Amygdala (tissue), 56 donors: ENCODE measurements at places on chromosomes 1 and 21.
A peak's percentile ranks its signal among the peaks of the same experiment; 100 is the strongest.

DNA sequence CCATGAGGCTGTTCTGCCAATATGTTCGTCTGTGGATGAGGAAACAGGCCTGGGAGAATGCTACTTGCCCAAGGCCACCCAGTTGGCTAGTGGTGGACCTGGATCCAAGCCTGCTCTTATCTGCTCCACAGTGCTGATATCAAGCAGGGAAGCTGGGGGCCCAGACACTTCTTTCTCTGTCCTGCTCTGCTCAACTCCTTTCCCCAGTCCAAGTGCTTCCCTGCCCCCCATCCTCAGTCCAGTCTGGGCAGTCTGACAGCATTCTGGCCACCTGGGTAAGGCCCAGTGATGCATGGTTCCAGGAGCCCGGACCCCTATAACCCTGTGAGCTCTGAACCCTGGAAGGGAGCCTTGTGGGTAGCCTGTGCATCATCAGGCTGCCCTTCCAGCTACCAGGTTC is 4.2 kb upstream of the PAQR7 start:
- no peak for DNase-seq

DNA sequence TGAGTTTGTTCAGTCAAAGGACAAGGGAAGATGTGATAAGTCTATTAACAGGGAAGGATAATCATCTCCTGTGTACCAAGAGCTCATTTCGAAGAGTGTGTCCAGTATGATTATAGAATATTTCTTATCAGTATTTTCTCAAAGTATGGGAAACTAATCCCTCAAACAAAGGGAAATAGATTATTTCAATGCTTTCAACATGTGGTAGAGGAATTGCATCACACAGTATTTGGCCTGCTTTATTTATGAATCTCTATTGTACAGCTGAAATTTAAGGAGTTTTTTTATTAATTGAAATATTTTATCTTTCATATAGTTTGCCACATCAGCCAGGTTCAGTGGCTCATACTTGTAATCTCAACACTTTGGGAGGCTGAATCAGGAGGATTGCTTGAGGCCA is 151.0 kb downstream of the CLEC20A start:
- no peak for DNase-seq

DNA sequence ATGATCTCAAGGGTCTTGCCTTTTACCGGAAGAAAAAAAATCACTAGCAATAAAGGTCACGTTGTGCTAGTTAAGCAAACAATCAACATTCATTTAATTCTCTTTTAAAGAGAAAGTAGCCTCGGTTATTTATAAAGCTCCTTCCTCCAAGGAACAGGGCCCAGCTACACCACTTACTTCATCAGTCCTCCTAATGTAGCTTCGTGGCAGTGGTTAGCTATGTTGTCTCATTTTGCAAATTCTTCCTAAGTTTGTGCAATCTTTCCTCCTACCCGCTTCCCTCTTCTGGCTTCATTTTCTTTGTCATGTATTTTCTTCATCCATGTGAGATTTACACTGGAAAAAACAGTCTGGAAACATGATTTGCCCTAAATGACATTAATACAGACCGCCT is 554.2 kb downstream of the NUF2 start:
- DNase-seq = no peak

GRCh38 chr1:215104283-215104682 is 21.7 kb downstream of the KCNK2 start:
- DNase-seq = no peak

DNA sequence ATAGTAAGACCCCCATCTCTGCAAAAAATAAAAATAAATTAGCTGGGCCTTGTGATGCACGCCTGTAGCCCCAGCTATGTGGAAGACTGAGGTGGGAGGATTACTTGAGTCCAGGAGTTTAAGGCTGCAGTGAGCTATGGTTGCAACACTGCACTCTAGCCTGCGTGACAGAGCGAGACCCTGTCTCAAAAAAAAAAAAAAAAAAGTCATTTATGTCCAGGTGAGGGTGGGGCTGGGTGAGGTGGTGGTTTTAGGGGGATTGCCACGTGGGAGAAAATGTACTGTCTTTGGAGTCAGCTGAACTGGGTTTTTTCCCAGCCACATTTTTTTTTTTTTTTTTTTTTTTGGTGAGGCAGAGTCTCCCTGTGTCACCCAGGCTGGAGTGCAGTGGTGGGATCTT is 6.7 kb downstream of the PIK3CD start:
- DNase-seq = no peak

DNA sequence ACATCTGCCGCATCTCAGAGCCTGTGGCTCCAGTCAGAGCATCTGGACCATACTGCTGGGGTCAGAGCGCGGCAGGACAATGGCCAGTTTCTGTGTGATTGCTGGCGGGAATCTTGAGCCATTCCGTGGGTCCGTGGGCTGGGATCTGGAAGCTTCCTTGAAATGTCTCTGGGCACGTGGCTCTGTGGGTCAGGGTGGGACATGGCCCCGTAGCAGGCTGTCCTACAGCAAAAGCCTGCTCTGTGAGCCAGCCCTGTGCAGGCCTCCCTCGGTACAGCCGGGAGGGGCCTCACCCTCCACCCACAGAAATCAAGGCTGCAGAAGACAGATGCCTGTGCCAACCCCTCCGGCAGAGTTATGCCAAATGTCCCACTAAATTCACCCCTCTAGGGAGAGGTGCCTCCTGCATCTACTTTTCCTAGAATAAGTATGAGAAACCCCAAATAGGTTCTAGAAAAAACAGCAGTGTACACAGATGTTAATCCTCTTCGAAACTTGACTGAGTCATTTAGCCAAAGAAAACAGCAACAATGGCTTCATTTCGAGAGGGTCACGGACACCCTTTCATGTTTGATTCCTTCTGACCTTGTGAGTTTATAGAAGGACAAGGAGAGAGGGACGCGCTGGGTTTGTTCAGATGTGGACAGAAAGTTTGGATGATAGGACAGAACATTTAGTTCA is 27.8 kb downstream of the COL18A1 start:
- no peak for DNase-seq

DNA sequence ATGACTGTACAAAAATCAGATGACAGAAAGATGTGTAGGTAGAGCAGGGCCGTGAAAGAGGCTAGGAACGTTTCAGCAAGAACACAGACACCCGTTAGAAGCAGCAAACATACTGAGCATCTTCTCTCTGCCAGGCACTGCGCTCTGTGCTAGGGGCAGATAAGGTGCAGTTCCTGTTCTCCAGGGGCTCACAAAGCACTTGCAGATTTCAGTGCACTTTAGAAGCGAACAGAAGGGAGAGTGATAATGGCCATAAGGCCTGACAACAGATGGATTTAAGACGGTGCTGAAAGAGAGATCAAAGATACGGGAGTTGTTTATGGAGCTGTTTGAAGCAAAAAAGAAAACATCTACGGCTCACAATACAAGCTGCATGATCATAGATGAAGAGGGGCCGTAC is 200.3 kb upstream of the FOXD3 start:
- DNase-seq = no peak

DNA sequence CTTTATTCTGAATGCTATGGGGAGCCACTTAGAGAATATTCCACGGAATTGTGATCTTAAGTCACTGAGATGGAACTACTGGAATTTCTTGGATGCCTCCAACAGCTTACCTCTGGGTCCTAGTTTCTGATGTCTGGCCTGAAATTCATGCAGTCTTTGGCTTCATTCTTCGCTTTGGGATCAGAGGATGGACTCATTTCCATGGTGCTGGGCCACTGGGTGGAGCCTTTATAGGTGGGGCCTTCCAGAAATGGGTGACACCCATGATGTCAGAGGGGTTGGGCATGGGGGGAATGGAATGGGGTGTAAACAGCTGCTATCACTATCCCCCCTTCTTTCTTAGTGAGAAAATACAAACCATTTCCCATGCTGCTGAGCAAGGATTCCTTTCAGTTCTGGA is 73.7 kb upstream of the FGGY start:
- no peak for DNase-seq

GRCh38 chr1:113928187-113928930 is 765 bp upstream of the HIPK1 start:
- no peak for DNase-seq

DNA sequence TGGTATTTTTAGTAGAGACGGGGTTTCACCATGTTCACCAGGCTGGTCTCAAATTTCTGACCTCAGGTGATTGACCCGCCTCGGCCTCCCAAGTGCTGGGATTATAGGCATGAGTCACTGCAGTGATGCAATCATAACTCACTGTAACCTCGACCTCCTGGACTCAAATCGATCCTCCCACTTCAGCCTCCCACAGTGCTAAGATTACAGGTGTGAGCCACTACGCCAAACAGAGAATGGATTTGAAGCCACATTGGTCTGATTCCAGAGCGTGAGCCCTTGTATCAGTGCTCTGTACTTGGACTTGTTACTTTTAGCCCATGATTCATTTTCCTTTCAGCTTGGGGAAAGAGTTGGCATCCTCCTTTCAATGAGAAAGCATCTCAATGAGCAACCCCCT is 14.9 kb upstream of the ZNF683 start:
- no peak for DNase-seq

DNA sequence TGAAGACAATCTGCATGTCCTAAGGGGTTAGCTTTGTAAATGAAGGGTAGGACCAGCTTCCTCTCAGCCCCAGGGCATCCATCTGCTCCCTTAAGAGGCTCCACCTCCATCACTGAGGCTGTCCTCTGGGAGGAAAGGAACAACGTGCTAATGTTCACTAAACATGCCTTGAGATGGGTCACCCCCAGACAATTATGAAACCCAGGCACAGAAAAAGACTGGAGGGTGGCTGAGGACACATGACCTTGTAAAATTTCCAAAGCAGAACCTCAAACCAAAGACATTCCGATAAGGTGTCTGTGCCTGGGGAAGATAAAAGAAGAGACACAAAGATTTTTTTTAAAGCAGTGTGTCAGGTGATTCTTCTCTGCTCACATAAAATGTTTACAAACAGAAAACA is 37.6 kb upstream of the ZNF124 start:
- DNase-seq = no peak

- DNase-seq = no peak
Observed at GRCh38 chr1:86381223-86381622, 14.9 kb downstream of the ODF2L start.

- no peak for DNase-seq
Observed at GRCh38 chr1:188433425-188433824, 1604.7 kb downstream of the PLA2G4A start.

DNA sequence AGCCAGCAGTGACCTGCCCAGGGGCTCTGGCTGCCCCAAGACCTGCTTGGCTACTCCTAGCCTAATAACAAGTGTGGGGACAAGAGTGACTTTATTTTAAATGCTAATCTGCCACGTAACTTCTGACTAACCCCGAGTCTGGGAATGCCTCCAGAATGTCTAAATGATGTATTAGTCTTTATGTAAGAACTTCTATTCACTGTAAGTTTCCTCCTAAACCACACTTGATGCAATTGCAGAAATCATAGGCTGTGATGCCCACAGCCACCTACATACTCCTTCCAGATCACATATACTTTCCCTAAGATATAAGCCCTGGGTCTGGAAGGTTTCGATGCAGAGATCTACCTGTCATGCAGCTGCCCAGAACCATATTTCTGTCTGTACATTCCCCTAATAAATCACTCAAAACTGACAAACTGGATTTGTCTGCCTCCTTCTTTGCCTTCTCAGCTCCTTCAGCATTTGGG is 5.9 kb upstream of the VPS45 start:
- no peak for DNase-seq

GRCh38 chr1:24984300-24984699 is 54.2 kb upstream of the RUNX3 start:
- DNase-seq = no peak

DNA sequence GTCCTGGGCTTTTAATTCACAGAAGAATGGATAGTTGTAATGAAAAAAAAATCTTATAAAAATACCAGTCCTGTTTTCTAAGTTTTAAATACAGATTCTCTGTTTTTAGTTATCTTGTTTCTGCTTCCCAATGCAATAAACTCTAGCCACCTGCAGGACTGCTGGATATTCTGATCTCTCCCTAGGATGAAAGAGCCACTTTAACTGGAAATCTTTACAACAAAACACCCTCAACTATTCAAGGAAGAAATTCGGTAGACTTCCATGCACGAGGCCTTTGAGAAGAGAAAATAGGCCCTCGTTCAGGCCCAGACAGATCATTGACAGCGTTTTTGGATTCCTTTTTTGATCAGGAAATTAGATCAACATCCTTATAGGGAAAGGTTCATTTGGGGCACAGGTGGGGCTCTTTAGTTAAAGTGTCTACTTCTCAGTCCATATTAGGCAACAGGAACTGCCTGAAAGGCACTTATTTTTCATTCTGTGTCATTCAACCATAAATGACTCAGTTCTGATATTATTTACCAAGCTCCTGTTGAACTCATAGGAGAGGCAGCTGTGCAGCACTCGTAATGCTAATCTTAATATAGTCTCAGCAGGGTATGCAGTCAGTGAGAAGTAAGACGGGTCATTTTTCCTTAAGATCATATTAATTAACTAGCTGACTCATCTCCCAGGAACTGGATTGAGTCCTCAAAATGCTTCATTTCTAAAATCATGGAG is 71.1 kb upstream of the ERRFI1 start:
- no peak for DNase-seq

GRCh38 chr21:31830701-31831100 is 42.1 kb upstream of the HUNK start:
- no peak for DNase-seq

- DNase-seq = peak; percentile 57
Observed at GRCh38 chr1:244833734-244834542, 1.5 kb upstream of the COX20 start.

- peak; percentile 16 for DNase-seq
Observed at GRCh38 chr1:116878804-116879477, 30.8 kb upstream of the PTGFRN start.

DNA sequence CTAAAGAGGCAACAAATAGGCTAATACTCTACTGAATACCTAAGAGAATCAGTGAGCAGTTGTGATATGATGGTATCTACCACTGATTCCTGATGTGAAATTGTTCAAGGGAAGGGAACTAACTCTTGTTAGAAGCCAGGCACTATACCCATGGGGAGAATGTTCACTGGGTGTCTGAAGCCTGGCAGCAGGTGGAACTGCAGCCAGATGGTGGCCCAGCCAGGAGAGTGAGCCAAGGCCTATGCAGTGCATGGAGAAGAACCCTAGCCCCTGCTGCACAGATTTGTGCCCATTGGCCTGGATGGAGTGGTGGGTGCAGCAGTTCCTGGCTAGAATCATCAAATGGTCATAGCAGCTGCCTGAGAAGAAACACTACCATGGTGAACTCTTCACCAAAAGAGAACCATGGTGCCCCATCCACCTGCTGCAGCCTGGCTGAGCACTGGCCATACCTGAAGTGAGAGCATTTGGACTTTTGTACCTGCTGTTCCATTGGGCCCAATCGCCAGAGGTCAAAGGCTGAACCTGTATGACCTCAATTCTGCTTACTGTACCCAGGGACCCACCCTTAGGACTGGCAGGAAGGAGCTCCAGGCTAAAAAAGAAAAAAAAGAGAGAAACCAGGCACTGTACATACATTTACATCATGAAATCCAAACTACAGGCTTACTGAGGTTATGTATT is 118.8 kb upstream of the IVNS1ABP start:
- DNase-seq = no peak

- no peak for DNase-seq
Observed at GRCh38 chr1:48966583-48966982, 189.9 kb upstream of the BEND5 start.

DNA sequence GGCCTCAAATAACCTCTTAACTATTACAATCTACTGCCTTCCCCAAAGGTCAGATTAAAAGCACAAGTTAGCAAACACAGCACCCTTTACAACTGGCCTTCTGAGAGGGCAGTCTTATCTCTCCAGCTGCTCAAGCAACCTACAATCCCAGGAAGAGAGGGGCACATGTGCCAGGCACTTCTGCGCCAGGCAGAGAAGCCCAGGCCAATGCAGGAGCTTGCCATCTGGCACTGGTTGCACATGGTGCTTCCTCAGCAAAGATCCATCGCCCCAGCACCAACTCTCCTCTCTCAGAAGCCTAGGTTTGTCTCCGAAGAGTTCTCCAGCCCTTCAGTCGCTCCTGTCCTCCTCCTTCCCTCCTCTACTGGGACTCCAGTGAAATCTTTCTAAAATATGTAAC is 2.5 kb downstream of the STK40 start:
- DNase-seq = no peak
